ENCODE measurements at places on chromosomes 1 and 21.

- DNase-seq = no peak
Observed at GRCh38 chr1:116234429-116234828, 123.2 kb downstream of the MAB21L3 start.

- DNase-seq = no peak
Observed at GRCh38 chr1:236021424-236022135, 43.3 kb downstream of the NID1 start.

GRCh38 chr1:232509570-232509969 lies 120.4 kb downstream of the SIPA1L2 start:
- no peak for DNase-seq

GRCh38 chr1:14784790-14785773 lies 186.6 kb downstream of the KAZN start:
- no peak for DNase-seq

DNA sequence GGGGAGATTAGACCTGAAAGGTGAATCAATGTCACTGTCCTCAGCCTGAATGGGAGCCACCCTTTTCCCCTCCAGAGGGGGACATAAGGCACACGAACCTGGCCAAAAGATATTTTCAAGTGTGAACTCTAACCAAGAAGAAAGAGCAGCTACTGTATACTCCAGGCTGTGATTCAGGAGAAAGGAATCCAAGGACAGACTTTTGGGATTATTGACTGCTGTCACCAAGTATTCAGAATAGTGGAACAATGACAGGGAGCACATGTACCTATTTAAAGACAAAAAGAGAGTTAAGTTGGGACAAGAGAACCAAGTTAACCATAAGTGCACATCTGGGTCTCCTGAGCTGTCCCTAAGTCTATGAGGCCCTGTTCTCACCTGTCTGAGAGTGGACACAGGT lies 2.4 kb downstream of the ICMT start:
- DNase-seq = no peak

Data from Right ventricle myocardium superior (tissue), 1 donor.